ENCODE measurements at places on chromosomes 4 and X.

- DNase-seq = no peak
Observed at GRCh38 chr4:119040694-119041185, 94.9 kb upstream of the MYOZ2 start.

- no peak for DNase-seq
Observed at GRCh38 chr4:83124111-83124780, 9.7 kb upstream of the PLAC8 start.

- DNase-seq = no peak
Observed at GRCh38 chr4:148215202-148215601, 227.0 kb downstream of the NR3C2 start.

DNA sequence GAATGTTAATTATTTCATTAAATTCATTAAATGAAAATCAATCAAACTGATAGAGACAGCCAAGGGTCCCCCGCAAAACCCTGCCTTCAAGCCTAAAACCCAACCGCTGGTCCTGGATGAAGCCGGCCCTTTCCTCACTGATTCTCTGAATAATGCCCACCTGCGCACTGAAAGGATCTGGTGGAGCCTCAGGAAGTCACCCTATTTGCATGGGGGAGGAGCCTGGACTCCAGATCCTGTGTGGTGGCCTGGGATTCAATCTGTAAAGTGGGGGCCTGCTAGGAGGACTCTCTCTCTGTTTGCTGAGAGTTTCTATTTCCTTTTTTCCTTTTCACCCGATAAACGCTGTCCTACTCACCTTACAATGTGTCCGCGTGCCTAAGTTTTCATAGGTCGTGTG is 97.9 kb upstream of the ADAMTS3 start:
- no peak for DNase-seq

DNA sequence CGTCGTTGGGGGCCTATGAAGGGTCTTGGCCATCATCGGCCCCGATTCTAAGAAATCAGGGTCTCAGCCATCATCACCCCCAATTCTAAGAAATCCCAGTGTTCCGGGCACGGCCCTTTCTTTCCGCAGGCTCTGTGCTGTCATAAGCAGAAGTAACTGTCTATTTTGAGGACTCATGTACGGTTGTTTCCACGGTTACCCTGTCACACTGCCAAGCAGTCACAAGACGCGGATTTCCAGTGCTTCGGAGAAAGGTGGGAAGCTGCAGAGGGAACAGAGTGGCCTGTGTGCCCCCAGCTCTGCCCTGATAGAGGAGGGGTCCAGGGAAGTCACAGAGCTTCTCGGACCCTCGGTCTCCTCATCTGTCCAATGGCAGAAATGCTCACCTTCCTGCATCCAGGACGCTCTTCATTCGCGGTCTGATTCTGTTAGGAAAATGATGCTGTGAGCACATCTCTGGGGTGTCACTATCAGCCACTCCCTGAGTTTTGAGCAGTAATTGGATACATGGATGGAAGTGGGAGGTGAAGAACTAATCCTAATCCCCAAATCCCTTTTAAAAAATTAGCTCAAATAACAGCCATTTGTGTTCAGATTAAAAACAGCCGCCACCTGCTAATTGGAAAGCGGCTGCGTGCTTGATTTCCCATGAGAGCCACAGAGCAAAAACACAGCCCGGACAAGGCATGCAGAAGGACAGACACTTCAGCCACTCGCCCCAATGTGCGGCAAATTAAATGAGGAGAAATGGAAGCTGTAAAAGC is 73.1 kb downstream of the WFS1 start:
- DNase-seq = no peak

DNA sequence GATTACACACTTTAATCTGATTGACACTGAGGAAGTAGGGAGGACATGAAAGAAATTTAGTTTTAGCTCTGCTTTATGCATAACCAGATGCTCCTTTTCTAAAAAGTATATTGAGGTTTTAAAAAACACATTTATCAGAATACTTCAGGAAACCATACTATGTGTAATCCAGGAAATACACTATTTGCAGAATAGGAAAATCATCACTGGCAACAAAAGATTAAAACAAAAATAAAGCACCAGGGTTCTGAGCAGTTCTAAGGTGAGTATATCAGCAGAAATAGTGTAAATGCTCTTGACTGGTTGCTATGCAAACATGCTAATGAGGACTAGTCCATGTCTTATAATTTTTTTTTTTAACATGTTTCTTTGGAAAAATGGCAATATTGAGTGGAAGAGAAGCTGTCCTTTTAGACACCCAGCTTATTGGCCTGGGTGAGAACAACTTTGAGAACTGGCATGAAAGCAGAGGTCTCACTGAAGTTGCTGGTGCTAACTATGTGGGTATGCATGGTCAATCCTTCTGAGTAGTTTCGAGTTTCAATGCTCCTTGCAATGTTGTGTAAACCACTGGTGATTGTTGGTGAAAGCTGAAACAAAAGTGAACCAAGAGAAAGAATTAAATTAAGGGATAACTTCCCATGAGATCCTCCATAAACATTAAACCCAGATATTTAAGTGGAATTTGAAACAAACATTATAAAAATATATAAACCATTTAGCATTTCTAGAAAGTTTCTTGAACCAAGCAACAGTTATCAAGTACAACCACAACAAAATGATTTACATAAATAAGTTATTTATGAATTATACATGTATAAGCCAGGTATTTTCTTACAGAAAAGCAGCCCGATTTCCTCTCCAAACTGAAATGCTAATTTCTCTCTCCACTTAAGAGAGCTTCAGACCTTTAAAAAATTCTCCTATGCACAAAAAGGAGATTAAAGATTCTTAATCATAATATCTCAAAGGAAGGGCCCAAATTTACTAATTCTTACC is 20.4 kb upstream of the SCD5 start:
- no peak for DNase-seq

DNA sequence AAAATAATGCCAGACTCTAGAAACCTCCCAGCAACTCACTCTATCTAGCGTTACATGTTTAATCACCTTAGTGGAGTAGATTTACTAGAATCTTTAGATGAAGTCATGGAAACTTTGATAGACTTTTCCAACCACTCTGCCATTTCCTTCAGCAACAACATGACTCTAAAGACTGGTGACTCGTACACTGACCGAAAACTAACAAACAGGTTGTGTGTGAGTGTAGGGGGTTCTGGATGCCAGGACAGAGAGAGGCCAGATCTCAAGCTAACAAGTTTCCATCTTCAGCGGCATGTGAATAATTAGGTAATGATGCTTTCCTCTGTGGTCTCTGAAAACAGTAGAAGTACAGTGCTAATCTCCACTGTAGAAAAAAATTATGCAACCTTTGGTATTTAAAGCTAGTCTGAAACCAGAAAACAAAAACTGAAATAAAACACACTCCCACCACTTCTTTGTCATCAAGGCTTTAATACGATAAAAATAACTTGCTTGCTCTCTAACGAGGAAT is 286.4 kb downstream of the PRDM5 start:
- no peak for DNase-seq

DNA sequence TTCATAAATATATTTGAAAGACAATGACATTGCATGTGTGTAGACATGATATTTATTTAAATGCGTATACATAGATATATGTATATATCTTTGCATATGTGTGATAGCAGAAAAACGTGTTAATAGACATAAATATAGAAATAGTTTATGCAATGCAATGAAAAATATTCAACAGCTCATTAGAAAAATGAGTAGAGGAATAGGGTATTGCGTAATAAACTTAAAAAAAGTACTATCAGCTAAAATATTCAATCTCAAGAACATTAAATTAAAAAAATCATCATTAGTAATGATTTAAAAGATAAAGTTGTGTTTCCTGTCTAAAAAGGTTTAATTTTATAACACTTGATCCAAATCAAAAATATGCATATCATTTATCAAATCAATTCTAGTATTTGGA is 2101.5 kb upstream of the TENM3 start:
- DNase-seq = no peak

DNA sequence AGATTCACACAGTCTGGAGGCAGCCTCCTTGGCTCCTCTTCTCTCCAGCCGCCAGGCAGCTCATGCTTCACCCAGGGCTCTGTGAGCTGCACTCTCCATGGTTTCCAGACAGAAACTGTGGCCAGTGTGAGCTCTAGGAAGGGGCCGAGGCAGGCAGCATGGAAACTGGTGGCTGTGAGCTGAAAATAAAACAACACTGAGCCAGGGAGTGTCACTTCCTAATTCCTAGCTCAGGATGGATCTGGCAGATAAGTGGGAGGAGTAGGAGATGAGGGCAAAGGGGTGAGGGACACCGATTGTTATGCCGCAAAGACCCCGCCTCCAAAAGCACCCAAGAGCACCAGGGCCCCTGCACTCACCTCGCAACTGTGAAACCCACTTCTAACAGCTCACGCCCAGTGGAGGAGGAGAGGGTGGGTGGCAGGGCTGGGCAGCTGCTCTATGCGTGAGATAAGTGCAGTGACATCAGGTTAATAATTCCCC is 69.8 kb downstream of the FHDC1 start:
- no peak for DNase-seq

- DNase-seq = no peak
Observed at GRCh38 chr4:164056426-164057142, 562.1 kb downstream of the TMA16 start.

GRCh38 chrX:131405497-131405896 is 116.4 kb upstream of the IGSF1 start:
- DNase-seq = no peak

DNA sequence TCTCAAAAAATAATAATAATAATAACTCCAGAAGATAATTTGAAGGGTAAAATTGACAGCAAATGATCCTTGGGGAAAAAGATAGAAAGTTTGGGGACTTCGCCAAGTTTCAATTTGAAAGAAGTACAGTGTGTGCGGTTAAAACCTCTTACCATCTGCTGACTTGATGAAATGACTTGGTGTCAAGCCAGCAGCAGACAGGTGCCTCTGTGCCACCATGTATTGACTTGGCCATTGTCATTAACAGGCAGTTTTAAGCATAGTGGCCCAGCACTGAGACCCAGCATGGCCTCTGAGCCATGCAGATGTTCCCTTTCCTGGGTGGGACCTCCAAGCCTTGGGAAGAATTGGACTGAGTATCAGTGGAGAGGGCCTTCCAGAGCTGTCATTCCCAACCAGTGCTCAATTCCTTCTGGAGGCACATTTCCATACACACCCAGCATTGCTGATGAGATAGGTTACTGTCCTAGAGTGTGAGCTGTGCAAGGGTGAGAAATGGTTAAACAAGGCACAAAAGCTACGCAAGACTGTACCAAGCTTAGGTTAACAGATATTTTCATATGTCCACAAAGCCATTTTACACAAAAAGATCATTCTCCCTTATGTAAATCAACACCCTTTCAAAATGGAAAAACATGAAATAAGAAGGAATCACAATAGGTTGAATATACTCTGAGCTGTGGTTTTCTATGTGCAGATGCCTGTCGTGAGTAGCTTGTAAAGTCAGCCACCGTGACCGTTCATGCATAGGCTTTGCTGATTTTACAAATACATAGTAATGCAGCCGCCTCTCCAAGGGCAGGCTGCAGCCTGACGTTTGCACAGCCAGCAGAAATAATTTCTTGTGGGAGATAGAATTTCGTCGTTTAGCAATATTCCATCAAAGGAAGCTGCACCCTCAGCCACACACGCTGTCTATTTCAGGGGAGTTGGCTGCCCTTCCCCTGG is 59.4 kb upstream of the FBXW7 start:
- DNase-seq = no peak

DNA sequence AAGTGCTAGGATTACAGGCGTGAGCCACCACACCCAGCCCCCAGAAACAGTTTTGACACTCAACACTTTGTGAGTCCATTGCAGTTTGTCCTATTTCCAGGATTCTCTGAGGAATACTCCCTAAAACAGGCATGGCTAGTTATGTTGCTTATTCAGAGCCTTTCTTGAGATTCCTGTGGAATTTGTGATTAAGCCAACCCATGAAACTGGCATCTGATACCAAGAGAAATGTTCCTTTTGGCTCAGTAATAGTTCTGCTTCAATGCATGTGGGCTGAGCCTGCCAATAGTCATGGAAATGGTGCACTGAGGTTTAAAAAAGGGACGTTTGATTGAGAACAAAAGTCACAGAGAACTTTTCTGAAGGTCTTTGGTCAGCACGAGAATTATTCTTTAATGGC is 241.7 kb downstream of the PPP1R2C start:
- DNase-seq = no peak
